ENCODE measurements at places on chromosomes 5 and 9. TPM values are rescaled to one million over a fixed set of nuclear protein-coding genes. Genes with fewer than 3 reads are reported as not detected.

DNA sequence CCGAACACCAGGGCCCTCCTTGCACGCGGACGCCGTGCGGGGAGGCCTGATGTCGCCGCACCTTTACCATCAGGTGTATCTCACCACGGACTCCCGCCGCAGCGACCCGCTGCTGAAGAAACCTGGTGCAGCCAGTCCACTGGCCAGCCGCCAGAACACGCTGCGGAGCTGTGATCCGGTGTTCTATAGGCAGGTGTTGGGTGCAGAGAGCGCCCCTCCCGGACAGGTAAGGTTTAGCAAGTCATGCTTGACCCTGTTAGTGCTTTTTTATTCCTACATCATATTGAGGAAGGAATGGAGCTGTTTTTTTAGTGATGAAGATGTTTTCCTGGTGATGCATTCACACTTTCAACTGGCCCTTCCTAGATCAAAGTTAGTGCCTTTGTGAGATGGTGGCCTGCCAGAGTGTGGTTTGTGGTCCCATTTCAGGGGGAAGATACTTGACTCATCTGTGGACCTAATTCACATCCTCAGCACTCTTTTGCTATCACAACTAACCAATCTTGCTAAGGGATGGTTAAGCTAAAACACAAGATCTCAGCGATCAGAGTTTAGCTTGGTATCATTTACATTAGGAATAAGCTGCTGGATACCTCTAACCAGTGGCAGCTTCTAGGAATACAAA is 2.7 kb downstream of the PCDHGC3 start:
- DNase-seq: no peak
- peaks cover 33% of the 10 kb centered on the region for H3K27me3 ChIP-seq
- H3K4me1 ChIP-seq: peaks cover 19% of the 10 kb centered on the region
- no peak overlapping the region for H3K4me3 ChIP-seq
- no peak overlapping the region for H3K27ac ChIP-seq
- H3K36me3 ChIP-seq: no peaks in the 10 kb centered on the region

DNA sequence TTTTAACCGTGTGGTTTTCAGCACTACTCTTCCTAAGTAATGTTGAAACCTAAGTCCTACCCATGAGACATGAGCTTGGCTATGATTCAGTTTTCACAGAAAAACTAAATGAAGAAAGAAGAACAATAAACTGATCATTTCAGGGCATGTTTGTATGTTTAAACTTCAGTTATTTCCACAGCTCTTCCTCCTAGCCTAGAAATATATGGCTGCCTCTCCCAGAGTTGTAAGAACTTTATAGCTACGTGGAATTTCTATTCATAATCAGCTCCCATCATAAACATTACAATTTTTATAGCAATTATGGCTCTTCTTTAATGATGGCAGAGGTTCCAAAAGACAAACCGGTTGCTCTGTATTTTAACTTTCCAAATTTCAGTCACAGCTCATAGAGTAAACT is 314.7 kb upstream of the ADAMTSL1 start:
- no peaks in the 10 kb centered on the region for H3K27me3 ChIP-seq
- no peak for DNase-seq
- H3K4me1 ChIP-seq: no peaks in the 10 kb centered on the region

PRSS3 gene
- polyA plus RNA-seq: not detected

- no peaks in the 10 kb centered on the region for H3K27me3 ChIP-seq
- no peak overlapping the region for H3K27ac ChIP-seq
- H3K4me3 ChIP-seq: no peak overlapping the region
- no peaks in the 10 kb centered on the region for H3K4me1 ChIP-seq
Measured at GRCh38 chr5:83576341-83576740, 104.8 kb downstream of the VCAN start.

- DNase-seq: no peak
- H3K27me3 ChIP-seq: peaks cover 3% of the 10 kb centered on the region
- no peaks in the 10 kb centered on the region for H3K36me3 ChIP-seq
- H3K27ac ChIP-seq: no peak overlapping the region
- H3K4me1 ChIP-seq: no peaks in the 10 kb centered on the region
Measured at GRCh38 chr5:5335700-5336264, 86.7 kb upstream of the ICE1 start.

GRCh38 chr9:136203408-136204144 is 1.4 kb downstream of the LHX3 start:
- DNase-seq: no peak
- no peak overlapping the region for H3K27ac ChIP-seq
- H3K36me3 ChIP-seq: peaks cover 17% of the 10 kb centered on the region

- H3K4me3 ChIP-seq: no peak overlapping the region
- H3K4me1 ChIP-seq: no peaks in the 10 kb centered on the region
- no peaks in the 10 kb centered on the region for H3K36me3 ChIP-seq
- peaks cover 1% of the 10 kb centered on the region for H3K27me3 ChIP-seq
- no peak overlapping the region for H3K27ac ChIP-seq
- DNase-seq: no peak
Measured at GRCh38 chr5:158897444-158898160, 202.1 kb downstream of the EBF1 start.

ANKRD55 gene
- polyA plus RNA-seq: not detected

GRCh38 chr9:110977259-110977709 is 61.0 kb downstream of the LPAR1 start:
- no peak for DNase-seq
- H3K27me3 ChIP-seq: peaks cover 3% of the 10 kb centered on the region
- no peak overlapping the region for H3K27ac ChIP-seq
- H3K4me1 ChIP-seq: no peaks in the 10 kb centered on the region

Measured in immature natural killer cell (primary cell).